ENCODE measurements at places on chromosomes 4 and X.

DNA sequence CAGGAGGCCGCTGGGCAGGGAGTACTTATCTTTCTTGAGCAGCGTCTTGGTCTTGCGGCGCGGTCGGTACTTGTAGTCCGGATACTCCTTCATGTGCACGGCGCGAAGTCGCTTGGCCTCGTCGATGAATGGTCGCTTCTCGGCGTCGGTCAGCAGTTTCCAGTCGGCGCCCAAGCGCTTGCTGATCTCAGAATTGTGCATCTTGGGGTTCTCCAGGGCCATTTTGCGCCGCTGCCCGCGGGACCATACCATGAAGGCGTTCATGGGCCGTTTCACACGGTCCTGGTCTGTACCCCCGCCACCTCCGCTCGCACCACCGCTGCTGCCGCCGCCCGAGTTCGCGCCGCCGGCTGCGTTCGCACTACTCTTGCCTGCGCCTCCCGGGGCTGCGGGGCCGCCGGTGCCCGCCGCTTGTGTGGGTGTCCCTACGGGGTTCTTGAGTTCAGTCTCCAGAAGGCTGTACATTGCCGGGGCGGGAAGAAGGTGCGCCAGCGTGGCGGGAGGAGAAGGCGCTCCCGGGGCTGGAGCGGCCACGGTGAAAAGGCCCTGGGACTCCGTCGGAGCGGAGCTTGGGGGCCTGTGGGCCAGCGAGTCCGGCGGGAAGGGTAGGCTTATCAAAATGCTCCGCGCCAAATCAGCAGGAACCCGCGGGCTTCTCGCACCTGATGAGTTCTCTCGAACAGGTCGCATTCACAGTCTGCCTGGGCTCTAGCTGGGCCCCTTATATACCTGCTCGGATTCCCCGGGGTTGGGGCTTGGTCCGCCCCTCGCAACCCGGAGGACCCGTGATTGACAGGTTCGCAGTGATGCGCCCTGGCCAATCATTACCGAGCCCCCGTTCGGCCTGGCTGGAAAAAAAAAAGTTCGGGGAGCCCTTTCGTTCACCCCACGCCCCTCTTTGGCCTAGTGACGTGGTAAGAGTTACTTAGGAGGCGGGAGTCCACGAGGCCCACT, at the start of gene SOX3:
SOX3 (minus strand) TSS at position 699 of the 954 bp plus-strand sequence; CDS start at position 690, 9 bp downstream.
- no peak for DNase-seq

- no peak for DNase-seq
These were observed 44.9 kb downstream of the FIP1L1 start for GRCh38 chr4:53422367-53422766.

GRCh38 chr4:20251796-20252655, at the start of gene SLIT2:
Gene SLIT2, plus strand, starts transcription at chr4:20251905. Its CDS starts 1,911 bp downstream, at chr4:20253816.
- no peak for DNase-seq

DNA sequence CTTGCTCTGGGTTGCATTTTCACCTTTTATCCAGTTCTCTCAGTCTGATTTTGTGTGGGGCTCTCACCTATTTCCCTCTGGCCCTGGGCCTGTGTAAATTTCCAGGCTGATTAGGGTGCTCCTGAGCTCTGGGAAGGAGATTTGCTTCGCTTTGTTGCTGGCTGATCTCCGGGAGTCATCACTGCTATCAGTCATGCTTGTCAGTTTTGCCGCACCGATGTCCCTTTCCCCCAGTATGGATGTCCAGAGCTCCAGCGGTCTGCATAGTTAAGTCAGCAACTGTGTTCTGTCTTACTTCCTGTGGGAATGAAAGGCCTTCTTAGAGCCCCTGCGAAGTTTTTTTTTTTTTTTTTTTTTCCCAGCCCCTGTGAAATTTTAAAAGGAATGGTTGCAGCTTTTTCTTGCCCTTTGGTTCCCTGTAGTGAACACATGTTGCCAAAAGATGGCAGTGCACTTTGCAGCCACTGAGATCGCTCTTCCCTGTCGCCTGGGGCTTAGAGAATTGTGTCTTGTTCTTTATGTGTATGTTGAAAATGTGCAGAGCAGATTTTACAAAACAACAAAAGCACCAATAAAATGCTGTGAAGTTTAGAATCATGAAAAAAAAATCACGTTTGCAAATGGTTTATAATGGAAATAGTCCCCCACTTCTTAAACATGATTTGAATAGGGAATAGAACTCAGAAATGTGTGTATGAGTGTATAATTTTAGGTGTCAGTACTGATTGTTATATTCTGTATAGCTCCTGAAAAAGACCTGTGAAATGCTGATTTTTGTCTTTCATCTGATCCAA, 109.1 kb upstream of the SLC4A4 start:
- no peak for DNase-seq

DNA sequence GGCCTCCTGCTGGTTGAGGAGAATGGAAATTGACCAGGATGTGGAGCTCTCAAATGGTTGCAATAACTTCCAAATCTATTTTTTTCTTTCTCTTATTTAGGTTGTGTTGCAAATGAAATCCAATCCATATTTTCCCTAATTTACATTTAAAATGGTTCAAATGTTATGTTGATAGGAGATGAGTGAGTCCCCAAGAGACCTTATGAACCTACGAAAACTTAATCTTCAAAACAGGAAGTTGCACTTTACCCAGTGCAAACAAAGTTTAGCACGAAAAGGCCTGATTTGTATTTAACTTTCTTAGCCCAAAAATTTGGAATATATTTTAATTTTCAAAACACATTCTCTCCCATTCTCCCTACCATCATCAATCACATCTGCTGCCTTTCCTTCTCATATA, 59.3 kb upstream of the NDP start:
- no peak for DNase-seq

DNA sequence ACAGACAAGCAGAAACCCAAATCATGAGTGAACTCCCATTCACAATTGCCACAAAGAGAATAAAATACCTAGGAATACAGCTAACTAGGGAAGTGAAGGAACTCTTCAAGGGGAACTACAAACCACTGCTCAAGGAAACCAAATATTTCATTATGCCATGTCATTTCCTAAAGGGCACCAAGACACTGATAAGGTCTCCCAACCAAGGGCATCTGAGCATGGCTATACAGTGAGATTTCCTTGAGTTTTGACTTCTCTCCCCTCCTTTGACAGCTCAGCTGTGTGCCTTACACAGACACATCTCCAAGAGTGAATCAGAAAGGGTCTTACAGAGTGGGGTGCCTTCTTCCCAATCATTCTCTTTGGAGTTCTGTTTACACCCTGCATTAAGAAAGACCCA, 40.4 kb downstream of the PCDH7 start:
- DNase-seq = no peak

DNA sequence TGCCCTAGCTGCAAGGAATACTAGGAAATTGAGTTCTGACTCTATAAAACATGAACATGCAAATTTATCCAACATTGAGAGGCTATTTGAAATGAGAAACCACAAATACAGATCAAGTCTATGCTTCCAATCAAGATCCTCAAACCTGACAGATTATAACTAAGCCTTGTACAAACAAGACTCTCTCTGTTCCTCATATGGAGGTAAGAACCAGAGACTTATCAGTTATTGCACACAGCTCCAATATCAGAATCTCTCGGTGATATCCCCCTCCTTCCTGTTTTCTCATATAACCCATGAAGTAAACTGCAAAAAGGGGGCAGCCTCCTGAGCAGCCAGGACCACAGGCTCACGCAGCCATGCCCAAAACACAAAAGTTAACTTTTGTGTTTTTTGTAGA, 36.5 kb downstream of the FBXW7 start:
- no peak for DNase-seq

DNA sequence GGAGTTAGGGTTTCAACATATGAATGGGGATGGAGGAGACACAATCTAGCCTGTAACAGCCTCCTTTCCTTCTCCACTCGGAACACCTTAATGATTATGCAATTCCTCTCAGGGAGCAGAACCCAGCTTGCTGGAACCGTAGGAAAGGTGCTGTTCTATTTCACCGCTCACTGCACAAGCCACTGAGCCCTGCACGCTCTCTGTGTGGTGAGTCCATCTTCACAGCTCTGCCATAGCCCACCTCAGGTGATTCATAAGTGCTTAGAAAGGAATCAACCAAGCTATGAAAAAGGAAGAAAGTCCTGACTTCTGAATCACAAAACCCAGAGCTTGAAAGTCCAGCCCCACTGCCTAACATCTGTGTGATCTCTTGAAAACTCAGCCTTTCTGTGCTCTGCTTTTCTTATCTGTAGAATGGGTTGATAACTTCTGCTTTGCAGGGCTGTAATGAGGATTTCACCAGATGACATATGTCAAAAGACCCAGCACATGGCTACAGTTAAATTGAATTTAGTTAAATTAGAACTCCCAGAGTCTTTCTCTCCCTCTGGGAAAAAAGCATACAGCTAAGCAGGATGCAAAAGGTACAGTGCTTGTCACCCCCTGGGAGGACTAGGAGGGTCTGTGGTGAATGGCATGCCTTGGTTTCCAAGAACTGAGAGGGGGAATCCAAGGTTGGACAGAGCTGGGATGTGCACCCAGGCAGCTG, 91.6 kb downstream of the WFS1 start:
- DNase-seq = no peak

GRCh38 chr4:93870876-93871458, 42.4 kb downstream of the ATOH1 start:
- DNase-seq = no peak

- no peak for DNase-seq
These were observed 921.5 kb downstream of the RAB28 start for GRCh38 chr4:12562476-12563140.

DNA sequence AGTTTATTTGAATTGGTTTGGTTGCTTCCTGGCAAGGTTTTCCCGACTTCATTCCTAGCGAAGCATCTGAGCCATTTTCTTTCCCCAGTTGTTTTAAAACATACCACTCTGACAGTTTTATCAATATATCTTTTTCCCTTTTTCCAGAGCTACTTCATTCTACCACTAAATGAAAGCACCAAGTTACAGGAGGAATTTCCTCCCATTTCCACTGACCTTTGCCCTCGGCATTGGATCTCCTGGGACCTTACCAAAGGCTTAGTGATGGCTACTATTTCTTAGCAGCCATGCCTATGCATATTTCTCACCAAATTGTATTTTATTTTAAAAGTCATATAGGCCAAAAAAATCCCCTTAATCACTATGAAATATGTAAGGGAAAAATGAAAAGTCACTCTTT, 150.5 kb downstream of the ZNF330 start:
- no peak for DNase-seq

DNA sequence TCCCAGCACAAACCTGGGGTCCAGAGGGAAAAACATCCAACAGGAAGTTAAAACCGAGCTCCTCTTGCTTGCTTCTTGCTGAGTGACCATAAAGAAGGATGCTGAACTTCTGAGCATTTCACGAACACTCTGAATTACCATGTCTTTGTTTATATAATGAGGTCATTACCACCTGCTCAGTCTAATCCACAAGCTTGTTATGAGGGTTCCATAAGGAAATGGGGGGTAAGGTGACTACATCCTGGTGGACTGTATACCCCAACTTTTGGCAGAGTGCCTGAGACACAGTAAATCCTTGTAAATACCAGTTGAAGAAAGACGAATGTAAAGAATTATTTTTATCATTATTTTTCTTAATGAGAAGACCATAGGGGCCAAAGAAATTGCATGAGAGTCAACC, 16.8 kb downstream of the CCDC149 start:
- DNase-seq = no peak

GRCh38 chrX:11757719-11758399, at the start of gene MSL3:
Gene MSL3, plus strand, starts transcription at chrX:11758237. Its CDS starts 27 bp downstream, at chrX:11758264.
- DNase-seq = peak; percentile 59

- no peak for DNase-seq
These were observed 60.2 kb upstream of the LCORL start for GRCh38 chr4:18081708-18082107.

GRCh38 chr4:98571161-98571786, 87.1 kb downstream of the TSPAN5 start:
- DNase-seq = no peak

- no peak for DNase-seq
These were observed 11.9 kb downstream of the BLOC1S4 start for GRCh38 chr4:6727943-6728250.

GRCh38 chrX:134476284-134476683, 16.3 kb downstream of the HPRT1 start:
- no peak for DNase-seq

DNA sequence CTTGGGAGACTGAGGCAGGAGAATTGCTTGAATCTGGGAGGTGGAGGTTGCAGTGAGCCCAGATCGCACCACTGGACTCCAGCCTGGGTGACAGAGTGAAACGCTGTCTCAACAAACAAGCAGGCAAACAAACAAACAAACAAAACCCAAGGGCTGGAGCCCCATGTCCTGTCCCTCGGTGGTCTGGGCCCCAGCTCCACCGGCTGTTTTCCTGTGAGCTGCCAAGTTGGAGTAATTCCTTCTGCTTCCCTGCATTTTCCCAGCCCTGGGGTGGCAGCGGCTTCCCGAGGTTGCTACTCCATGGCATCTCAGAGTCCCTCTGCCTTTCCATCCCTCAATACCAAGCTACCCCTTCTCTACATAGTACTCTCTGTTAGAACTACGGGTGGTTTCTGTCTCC, 43.2 kb downstream of the RGS12 start:
- no peak for DNase-seq

GRCh38 chr4:83504503-83504902, 19.6 kb upstream of the ABRAXAS1 start:
- DNase-seq = no peak

DNA sequence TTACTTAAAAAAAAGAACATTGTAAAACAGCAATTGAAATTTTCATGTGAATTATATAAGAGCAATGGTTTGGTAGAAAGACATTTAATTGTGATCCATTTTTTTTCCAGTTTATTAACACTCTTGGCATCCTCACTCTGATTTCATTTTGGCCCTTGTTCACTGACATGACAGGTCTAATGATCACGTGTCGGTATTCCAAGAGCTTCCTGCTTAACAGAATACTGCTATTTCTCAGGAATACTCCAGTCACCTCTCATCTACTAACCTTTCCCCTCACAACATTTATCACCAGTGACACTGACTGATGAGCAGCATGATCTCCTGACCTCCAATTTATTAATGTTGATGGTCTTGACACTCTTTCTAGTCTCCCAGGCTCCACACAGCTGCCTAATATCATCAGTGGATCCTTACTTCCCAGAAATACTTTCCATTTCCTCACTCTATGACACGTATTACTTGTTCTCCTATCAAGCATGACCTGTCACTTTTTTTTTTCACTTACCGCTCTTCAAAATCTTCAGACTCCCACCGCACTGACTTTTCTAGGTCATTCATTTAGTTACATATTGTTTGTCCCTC, 847.8 kb upstream of the SLIT2 start:
- no peak for DNase-seq

DNA sequence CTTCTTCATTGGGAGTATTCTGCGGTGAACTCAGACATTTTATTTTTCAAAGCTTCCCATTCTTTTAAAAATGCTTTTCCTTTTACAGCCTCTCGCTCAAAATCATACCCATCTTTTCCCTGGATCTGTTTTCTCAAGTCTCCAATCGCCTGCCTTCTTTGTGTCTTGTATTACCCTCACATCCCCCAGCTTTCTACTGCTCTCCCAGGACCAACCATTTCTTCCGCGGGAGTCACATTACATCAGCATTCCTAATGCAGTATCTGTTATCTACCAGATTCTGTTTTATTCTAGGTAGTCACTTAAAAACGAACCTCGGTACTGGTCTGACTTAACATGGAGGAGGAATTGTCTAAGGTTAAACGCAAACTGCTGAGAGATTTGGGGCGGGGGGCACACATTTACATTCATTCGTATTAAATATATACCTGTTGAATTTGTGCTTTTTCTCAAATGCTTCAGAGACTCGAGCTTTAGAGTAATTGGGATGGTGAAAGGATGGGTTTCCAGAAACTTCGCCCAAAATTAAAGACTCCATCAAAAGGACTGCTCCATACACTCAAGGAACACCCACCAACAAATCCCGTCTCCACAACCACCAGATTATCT, 493 bp upstream of the UCHL1 start:
- no peak for DNase-seq

GRCh38 chrX:148567779-148568178, 67.4 kb downstream of the AFF2 start:
- DNase-seq = no peak

GRCh38 chrX:46589977-46590723, 16.6 kb downstream of the CHST7 start:
- DNase-seq = no peak
